Inflammatory macrophage (primary cell): ENCODE measurements at places on chromosomes 6 and 20.

DNA sequence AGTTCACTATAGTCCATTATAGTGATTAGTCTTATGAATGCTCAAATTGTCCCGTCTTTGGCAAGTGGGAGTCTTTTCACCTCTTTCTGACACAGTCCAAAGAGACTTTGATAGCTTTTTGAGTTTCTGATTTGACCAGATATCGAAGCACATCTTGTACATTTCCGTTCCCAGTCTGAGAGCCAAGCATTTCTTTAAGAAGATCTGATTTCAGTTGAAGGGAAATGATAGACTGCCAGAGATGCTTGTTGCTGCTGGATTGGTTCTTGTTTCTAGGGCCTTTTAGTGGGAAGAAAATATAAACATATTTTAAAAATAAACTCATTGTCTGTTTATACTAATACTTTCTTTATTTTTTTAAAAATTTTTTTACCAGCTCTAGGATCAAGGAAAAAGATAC is 54.1 kb upstream of the IER3 start:
- DNase-seq = no peak

DNA sequence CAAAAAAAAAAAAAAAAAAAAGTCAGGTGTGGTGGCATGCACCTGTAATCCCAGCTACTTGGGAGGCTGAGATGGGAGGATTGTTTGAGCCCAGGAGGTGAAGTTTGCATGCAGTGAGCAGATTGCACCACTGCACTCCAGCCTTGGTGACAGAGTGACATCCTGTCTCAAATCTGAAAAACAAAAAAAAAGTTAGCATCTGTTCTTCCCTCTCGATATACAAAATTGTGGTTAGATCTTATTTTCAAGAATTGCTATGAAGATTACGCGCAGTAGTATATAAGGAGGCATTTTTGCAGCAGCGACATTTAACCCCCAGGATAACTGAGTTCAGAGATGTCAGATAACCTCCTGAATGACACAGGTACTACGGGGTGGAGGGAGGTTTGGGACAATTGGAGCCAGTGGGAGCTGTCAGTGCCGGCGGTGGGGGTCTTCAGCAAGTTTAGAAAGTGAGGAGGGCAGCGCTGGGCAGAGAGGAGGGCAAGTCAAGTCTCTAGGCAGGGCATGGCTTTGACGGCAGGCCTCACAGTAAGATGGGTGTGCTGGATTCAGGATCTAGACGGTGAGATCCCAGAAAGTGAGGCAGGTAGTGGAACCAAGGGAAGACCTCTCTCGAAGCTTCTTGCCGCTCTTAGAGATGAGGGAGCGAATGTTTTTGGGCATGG is 26.2 kb upstream of the MRPS18A start:
- DNase-seq = no peak

GRCh38 chr20:2125474-2126112 is 24.0 kb downstream of the STK35 start:
- DNase-seq = no peak

GRCh38 chr6:149140137-149140909 is 177.2 kb upstream of the TAB2 start:
- DNase-seq = no peak

DNA sequence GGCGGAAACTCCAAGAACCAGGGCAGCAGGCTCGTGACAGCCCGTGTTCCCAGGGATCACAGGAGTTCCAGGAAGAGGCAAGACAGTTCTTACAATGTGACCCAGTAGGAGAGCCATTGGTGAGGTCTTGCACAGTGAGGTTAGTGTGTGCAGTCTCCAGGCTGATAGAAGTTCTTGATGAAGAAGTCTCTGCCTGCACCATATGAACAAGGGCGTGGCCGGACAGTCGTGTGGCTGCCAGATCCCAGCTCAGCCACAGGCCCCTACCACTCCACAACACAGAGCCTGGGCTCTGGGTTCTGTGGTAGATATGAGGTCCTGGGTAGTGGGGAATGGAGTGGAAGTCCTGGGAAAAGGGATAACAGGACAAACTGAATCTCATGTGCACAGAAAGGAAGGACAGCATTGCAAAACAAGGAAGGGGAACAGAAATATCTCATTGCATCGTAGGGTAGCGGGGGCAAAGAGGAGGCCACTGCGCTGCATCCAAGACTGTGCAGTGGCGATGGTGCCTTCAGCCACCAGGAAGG is 65.2 kb downstream of the STX11 start:
- peak; percentile 63 for DNase-seq

- no peak for DNase-seq
Observed at GRCh38 chr20:24986436-24987015, 6.0 kb downstream of the APMAP start.

GRCh38 chr6:43286980-43287716 is 10.9 kb upstream of the SLC22A7 start:
- no peak for DNase-seq

DNA sequence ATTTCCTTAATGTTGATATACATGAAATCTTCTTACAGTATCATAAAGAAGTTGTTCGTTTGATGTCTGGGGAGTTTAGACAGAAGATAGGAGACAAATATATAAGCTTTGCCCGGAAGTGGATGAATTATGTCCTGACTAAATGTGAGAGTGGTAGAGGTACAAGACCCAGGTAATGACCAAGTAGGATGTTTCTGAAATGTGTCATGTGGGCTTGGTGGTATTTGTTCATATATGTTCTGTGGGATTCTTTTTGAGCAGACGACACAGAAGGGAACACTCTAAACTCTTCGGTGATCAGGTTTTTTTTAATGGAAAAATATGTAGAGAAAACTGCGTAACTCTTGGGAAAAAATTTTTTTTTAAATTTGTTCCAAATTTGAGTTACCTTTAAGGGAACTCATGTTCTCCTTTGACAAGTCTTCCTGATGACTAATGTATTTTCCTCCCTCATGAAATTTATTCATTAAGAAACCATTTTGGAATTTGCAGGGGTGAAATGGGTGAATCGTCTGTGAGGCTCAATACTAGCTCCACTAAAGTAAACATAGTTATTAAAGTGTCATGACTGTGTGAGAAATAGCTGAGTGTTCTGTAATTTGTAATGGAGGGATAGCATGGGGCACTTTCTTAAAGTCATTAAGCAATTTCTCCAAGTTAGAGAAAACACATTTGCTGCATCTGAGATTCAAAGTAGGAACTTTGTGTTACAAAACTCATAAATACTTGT is 100.6 kb downstream of the MAP3K4 start:
- no peak for DNase-seq

DNA sequence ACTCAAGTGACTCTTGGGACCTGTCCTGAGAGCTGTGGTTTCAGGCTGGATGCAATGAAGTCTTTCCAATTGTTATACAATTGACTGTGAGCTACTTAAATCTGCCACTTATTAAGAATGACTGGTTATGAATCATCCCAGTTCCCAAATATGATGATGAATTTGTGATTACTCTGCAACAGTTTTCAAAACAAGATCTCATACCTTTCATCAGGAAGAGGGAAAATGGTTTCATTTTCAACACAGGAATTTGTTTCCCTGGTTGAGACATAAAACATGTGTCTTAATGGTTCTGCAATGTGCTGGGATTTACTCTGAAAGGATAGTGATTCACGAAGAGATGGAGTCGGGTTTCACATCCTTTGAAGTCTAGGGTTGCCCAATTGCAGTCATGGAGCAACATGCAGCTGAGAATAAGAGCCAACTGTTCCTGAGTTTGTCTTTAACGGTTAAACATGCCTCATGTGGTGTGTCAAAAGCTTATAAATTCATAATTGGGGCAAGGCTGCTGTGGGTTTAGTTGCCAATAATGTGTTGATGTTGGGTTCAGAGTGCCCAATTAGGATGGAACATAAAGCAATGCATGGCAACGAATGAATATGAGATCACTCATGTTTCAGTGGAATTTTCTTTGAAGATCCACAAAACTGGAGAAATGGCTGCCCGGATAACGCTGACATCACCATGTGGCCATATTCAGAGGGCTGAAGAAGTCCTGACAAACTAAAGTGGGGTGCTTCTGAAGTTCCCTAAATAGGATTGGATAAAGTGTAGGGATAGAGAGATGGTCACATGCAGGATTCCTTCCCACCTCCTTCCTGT is 41.0 kb downstream of the CYP24A1 start:
- peak; percentile 88 for DNase-seq

DNA sequence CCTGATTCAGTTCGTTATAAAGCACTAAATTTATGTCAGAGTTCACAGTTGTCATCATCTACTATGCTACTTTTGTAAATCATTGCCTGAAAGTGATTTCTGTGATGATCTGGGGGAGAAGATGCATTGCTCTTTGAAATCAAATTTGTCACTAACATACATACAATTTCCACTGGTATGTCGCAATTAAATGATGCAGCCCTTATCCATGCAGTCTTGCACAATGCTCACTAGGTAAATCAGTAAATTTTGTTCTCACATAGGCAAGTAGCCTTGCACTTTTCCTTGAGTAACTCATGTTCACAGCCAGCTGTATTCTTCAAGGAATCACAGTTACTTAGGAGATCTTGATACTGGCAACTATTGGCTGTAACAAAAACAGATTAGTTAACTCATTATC is 20.8 kb downstream of the CRISP2 start:
- DNase-seq = no peak

GRCh38 chr6:45591306-45591705 is 213.6 kb upstream of the SUPT3H start:
- no peak for DNase-seq

- peak; percentile 14 for DNase-seq
Observed at GRCh38 chr20:967796-968742, 34.0 kb downstream of the RSPO4 start.

GRCh38 chr20:47682028-47682783 is 103.1 kb downstream of the SULF2 start:
- DNase-seq = no peak

DNA sequence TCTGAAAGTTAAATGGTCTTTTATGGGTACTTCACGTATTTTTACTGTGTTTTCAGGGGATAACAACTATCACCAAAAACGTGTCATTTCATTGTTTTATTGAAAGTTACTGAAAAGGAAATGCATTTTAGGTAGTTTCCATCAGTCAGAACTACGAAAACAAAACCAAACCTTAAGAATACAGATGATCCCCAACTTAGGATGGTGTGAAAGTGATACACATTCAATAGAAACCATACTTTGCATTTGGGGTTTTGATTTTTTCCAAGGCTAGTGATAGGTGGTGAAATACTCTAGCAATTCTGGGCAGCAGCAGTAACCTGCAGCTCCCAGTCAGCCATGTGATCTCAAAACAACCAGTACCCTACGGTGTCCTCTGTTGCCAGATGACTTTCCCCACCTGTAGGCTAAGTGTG is 25.9 kb upstream of the EFHC1 start:
- no peak for DNase-seq

GRCh38 chr6:7242835-7243178 is 70.2 kb downstream of the SSR1 start:
- DNase-seq = no peak

DNA sequence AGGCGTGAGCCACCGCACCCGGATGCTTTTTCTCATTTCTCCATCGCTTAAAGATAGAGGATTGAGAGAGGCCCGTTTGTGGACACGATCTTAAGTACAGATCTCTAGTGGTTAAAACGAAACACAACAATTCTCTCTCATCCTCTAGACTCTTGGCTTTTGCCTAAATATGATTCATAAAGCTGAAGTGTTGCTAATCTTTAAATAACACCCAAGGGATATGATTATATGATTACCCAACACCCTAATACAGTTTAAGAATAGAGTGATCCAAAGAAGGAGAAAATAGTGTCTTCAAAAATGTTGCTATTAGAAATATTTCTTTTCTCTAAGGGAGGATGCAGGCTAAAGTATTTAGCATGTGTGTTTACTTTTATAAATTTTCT is 50.4 kb downstream of the MTHFD1L start:
- DNase-seq = no peak

DNA sequence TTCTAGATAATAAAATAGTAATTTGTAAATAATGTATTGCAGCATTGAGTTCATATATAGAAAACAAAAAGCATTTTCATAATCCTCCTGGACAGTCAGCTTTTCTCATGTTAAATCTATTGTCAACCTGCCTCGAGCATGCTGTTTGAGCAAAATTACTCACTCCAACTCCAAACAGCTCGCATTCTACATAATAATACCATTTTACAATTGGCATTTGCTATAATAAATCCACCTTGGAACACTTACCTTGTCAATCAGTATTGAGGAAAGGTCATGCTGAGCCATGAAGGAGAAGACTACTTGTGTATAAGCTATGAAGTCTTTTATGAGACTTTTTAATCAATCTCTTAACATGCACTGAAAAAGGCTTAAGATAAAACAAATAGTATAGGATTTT is 682.6 kb downstream of the CBLN4 start:
- DNase-seq = no peak

GRCh38 chr6:53692172-53692571 is 26.6 kb upstream of the KLHL31 start:
- peak; percentile 1 for DNase-seq

- peak; percentile 29 for DNase-seq
Observed at GRCh38 chr6:143822584-143823024, 20.5 kb upstream of the LTV1 start.

DNA sequence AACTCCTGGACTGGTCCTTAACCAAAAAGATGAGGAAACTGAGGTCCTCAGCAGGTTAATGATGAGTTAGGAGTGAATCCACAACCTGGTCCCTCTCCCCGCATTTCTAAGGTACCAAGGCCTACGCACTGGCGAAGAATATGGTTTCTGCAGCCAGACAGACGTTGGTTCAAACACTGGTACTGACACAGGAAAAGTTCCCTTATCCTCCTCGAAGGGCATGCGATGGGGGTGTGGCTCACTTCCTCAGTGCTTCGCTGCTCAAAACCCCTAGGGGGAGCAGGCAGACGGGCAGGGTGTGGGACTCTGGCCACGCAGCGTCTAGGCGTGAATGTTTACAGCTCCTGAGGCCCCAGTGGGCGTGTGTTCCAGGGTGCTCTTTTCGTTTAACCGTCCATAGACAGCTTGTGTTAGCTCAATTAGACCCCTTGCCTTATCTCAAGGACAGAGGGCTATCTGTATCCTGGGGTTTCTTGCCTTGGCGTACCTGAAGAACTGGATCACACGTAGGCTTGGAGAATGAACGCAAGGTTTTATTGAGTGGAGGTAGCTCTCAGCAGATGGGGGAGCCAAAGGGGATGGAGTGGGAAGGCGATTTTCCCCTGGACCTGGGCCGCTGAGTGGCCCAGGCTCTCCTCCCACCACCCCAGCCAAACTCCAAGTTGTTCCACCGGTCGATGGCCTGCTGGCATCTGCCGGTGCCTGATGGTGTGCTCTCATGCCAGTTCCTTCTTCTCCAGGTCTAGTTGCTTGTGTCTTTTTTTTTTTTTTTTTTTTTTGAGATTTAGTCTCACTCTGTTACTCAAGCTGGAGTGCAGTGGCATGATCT is 31.8 kb upstream of the PTPN1 start:
- DNase-seq = peak; percentile 89
